ENCODE measurements at places on chromosomes 12 and 14. TPM values are rescaled to one million over a fixed set of nuclear protein-coding genes. Genes with fewer than 3 reads are reported as not detected.

The INHBC gene
- total RNA-seq = not detected

The EXOC3L4 gene
- total RNA-seq = 3.6 TPM

The MYRFL gene
- not detected for total RNA-seq

The IKZF4 gene
- total RNA-seq = 7.3 TPM

The DPY19L2 gene
- total RNA-seq = 12.3 TPM

The PLEKHG7 gene
- not detected for total RNA-seq

The CPNE6 gene
- total RNA-seq = not detected

The PTPRO gene
- 0.50 TPM for total RNA-seq

The MYBPC1 gene
- not detected for total RNA-seq

The RNASE4 gene
- total RNA-seq = 139 TPM

The RPL10L gene
- total RNA-seq = not detected

The RD3L gene
- not detected for total RNA-seq

The FAM181A gene
- not detected for total RNA-seq

The ANKRD9 gene
- total RNA-seq = 29.4 TPM

The DNM1L gene
- 78.2 TPM for total RNA-seq

The E2F7 gene
- total RNA-seq = not detected
